ENCODE measurements at places on chromosomes 13 and 19.

DNA sequence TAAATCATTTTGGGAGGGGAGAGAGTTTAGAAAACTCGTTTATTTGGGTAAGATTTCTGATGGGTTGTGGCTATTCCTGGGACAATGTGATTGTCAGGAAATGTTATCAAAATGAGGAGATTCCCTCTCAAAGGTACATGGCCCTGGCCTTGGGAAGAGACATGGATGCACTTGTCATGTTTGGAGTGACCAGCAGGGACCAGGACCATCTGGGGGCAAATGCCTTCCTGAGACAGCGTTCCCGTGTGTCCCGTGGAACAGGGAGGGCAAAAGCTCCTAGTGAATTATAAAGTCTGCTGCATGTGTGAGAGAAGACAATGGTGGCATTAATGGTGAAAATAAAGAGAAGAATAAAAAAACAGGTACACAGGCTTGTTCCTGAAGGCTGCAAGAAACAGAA lies 317.3 kb downstream of the ZNF536 start:
- DNase-seq, result no peak

- no peak for DNase-seq
Observed at GRCh38 chr13:32086791-32087441, 55.3 kb downstream of the FRY start.

DNA sequence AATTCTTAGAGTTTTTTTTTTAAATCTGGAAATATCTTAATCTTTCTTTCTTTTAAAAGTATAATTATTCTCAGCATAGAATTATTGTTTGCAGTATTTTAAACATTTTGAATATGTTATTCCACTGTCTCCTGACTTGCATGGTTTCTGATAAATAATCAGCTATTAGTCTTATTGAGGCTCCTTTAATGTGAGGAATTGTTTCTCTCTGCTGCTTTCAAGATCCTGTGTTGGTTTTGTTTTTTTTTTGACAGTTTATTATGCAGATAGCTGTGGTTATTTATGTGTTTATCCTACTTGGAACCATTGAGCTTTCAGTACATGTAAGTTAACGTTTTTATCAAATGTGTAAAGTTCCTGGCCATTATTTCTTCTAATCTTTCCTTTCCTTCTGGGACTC lies 477.9 kb upstream of the HTR2A start:
- no peak for DNase-seq

- DNase-seq, result no peak
Observed at GRCh38 chr13:43935878-43936277, 56.2 kb downstream of the LACC1 start.

- DNase-seq, result no peak
Observed at GRCh38 chr13:111620166-111620565, 299.7 kb downstream of the TEX29 start.

DNA sequence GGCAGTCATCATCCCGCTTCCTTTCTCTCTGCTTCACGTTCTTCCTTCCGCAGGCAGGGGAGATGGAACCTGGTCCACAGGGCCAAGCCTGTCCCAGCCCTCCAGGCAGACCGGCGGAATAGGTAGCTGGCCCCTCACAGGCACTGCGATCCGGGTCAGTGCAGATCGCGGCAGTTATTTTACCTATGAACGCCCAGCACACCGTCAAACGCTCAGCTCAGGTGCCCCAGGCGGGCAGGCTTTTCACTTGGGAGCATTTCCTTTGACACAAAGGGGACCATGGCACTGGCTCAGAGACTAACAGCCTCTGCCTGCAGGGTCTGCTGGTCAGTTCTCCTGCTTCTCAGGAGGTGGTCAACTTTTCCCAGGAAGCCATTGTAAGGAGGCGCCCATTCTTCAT lies 97.0 kb upstream of the ZNF98 start:
- DNase-seq, result no peak

DNA sequence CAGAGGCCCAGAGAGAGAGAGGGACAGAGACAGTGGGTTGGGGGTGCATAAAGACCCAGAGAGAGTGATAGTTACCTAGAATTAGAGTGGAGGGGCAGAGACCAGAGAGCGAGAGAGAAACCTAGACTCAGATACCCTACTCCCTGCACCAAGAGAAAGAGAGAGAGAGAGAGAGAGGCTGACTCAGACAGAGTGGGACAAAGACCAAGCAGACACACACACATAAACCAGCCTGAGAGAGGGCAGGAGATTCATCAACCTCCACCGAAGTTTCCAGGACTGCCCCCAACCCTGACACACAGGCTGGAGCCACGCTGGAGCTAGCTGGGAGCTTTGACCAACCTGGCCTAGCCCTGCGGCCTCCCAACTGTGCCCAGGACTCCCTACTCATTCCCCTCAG lies 12.9 kb downstream of the SYT3 start:
- no peak for DNase-seq
